ENCODE measurements at places on chromosomes 7 and 10.

GRCh38 chr7:85489498-85489897 lies 302.6 kb upstream of the SEMA3D start:
- DNase-seq, result peak; percentile 95

- DNase-seq, result peak; percentile 23
Measured at GRCh38 chr7:1193593-1194424, 33.8 kb upstream of the ZFAND2A start.

DNA sequence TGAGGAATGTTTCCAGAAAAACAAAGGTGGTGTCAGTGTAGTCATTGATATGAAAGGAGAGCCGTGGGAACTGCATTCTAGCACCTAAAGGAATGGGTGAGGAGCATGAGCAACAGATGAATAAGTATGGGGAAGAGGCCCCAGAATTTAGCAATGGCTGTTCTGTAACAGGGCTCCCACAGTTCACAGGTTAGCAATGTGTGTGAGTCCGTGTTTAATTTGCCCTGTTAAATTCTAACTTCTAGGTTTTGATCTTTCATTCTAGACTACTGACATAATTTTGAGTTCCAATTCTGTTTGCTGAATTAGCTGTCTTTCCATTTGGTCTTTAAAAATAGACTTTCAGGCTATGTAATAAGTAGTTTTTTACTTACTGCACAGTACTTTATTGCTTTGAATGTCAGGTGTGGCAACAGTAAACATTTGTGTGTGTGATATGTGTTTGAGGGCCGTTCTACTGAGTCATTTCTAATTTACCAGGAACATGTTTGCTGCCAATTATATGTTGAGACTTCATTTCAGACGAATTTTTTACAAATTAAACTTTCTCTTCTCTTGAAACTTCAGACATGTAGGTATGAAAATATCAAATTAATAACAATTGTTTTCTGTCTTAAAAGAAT lies 8.8 kb downstream of the STK17A start:
- DNase-seq, result peak; percentile 52

DNA sequence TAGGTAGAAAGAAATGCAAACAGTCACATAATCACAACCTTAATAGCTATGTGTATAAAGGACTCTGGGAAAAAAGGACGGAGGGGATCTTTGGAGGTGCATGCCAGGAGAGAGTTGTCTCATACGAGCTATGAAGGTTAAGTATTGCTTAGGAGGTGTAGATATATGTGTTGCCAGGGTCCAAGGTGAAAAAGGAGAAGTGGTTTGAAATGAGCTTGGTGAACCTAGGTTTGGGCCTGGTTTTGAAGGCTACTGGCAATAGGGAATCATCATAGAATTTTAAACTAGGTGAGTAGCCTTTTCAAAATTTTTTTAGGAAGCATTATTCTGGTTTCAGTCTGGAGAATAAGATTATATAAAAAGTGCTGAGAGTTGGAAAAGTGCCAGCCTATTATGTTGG lies 336.8 kb downstream of the AUTS2 start:
- DNase-seq, result no peak

DNA sequence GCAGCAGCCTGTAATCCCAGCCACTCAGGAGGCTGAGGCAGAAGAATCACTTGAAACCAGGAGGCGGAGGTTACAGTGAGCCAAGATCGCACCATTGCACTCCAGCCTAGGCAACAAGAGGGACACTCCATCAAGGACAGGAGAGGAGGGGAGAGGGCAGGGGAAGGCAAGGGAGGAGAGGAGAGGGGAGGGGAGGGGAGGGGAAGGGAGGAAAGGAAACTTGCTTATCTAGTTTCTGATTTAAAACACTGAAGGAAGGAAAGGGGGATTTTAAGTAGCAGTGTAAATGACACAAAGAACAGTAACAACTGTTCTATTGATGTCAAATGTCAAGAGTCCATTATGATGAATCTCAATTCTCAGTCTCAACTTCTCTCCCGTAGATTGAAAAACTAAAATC lies 43.7 kb downstream of the SRPK2 start:
- no peak for DNase-seq

DNA sequence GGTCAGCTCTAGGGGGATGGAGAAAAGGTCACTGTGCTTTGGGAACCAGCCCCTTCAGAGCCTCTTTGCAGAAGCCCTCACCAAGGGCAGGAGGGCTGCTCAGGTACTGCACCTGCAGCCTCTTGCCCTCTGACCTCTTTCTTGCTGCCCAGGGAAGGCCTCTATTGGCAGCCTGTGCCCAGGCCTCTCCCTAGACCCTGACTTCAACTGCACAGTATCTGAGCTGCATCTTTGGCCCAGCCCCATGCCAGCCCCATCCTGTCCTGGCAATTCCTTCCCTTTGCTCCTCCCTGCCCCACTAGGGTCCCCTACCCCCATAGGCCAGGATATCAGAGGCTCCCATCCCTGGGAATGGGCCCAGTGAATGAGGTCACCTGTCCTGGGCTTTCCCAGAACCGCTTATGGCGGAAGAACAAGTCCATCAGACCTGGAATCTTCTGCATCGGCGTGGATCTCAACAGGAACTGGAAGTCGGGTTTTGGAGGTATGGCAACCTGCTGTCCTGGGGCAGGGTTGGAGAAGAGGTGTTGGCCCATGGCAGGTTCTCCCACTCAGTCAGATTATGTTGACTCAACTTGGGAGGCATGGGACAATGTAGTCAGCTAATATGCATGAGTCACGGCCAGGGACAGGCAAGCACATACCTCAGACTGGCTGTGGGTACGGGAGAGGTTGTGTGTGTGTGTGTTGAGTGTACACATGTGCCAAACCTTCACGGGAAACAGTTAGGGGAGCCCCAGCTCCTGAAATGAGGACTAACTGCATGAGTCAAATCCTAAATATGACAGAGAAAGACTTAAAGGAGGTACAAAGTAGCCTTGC lies 17.1 kb upstream of the CPA1 start:
- DNase-seq, result peak; percentile 97

DNA sequence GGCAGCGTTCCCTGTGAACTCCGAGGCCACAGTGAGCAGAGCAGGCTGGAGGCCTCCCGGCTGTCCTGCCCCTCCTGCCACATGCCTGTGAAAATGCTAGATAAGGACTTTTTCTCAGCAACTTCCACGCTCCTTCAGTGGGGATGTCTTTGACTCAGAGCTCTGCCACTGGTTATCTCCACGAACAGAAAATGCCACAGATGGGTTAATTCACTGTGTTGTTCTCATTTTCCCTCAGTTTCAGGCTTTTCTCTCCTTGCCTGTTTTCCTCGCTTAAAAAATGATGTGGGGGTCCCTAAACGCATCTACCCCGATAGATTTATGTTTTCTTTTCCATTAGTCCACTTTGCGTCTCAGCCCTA lies 51.3 kb downstream of the IKZF1 start:
- DNase-seq, result no peak

- DNase-seq, result no peak
Measured at GRCh38 chr10:78831461-78831860, 237.3 kb upstream of the ZMIZ1 start.

GRCh38 chr10:120833222-120833928 lies 17.8 kb upstream of the WDR11 start:
- peak; percentile 46 for DNase-seq

GRCh38 chr10:102068216-102068615 lies 3.1 kb downstream of the HPS6 start:
- DNase-seq, result no peak

DNA sequence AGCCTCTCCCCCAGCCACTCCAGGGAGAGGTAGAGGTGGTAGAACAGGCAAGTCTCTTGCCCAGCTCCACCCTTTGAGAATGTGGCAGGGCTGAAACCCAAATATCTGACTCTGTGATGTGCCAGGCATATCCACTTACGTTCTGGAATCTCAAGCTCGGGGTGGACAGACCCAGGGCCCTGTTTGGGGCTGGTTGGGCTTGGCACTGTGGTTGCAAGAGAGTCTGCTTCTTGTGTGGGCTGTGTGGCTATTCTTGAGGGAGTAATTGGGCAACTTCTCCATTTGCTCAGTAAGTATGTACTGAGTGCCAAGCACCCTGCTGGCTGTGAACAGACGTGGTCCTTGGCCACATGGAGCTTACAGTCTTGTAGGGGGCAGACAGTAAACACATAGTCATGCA lies 4.7 kb downstream of the UBTD1 start:
- no peak for DNase-seq

- DNase-seq, result no peak
Measured at GRCh38 chr10:47319784-47320183, 2.5 kb upstream of the GDF2 start.

GRCh38 chr10:71752391-71753090 lies 20.8 kb downstream of the VSIR start:
- DNase-seq, result no peak

- peak; percentile 5 for DNase-seq
Measured at GRCh38 chr10:128664729-128665128, 538.5 kb upstream of the MKI67 start.

DNA sequence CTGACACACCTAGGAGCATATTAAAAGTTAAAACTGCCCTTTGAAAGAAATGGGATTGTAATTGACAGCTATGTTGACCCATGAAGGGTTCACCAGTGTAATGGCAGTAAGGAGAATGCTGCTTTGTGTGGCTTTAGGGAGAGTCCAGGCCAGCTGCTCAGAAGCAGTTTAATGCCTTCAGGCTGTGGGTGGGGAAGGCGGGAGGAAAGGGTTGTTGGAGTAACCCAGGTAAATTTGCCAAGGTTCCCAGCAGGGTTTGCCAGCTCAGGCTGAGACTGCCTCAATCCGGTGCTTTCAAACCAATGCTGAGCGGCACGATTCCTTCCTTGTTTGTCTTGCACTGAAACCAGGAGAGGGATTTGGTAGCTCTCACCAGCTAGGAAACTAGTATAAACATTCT lies 637.2 kb downstream of the INHBA start:
- DNase-seq, result no peak

DNA sequence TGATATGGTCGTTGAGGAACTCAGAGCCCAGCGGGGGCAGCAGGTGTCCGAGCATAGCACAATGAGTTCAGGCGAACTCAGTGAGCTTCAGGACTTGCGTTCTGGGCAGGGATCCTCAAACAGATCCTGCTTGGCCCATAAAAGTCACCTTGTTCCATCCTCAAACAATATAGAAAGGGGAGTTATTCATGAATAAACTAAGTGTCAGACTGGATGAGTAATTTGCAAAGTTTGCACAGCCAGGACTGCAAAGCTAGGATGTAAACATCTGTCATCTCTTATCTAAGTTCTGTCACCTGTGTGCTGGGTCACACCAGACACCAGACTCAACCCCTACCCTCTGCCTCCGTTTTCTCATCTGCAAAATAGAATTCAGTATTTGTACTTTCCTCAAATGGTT lies 58.0 kb upstream of the PFKP start:
- DNase-seq, result no peak

DNA sequence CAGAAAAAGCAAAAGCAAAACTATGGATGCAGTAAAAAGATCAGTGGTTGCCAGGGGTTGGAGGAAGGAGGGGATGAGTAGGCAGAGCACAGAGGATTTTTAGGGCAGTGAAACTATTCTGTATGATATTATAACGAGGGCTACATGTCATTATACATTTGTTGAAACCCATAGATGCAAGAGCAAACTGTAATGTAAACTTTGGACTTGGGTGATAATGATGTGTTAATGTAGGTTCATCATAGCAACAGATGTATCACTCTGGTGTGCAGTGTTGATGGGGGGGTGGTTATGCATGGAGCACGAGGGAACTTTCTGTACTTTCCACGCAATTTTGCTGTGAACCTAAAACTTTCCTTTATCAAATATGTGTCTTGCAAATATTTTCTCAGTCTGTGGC lies 23.2 kb downstream of the SLK start:
- no peak for DNase-seq

DNA sequence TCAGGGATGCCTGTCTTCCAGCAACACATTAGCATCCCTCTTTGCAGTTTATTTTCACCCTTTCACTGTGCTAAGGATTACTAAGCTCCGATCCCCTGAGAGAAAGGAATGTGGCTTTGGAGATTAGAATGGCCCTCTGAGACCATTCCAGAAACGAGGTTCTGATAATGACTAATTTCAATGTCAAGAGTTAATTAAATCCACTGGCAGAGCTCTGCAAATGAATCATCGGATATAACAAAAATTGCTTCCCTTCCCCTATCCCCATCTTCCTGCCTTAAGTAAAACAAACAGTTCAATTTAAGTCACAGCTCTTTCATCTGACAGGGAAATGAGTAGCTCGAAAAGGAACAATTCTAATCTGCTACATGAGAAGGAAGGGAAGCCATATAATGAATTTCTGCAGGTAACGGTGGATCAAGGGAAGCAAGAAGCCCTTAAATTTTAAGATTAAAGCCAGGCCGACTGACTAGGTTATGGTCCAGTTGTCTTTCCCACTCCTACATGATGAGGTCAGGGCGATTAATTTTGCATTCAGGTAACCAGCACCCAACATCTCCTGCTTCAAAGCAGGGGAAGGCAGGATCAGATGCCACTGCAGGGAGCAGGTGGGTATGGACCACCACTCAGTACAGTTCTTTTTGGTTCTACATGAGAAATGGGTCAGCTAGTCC lies 50.5 kb downstream of the MALSU1 start:
- peak; percentile 96 for DNase-seq

DNA sequence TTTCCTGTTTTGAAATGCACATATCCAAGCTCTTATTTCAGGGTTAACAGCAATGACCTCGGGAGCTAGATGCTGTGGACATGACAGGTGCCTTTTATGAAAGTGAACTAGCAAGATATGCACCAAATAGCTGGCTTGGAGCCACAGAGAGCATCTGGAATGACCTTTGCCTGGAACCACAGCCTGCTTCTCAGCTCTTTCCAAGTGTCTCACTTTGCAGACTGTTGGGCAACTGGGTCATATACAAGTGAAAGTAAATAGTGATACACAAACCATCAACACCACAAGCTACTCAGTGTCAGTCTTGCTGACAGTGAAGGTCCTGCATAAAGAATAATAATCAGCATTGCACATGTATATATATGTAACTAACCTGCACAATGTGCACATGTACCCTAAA lies 183.5 kb downstream of the RNF133 start:
- no peak for DNase-seq

DNA sequence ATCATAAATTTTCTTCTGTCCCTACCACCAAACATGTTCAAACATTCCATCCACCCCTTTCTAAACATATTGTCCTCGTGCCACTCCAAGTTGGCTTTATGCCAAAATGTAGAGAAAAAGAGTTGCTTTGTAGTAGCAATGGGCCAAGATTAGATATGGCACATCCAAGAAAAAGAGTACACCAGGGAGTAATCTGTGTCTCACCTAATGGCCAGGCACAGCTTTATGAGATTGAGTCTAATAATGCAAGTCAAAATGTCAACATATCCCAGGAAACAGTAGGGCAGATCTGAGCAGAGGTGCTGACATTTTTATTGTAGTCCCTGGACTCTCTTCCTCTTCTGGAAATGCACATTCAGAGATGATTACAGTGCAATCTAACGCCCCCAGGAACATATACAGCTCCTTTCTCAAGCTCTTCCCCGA lies 5.7 kb upstream of the OR6V1 start:
- no peak for DNase-seq

GRCh38 chr7:84190016-84190705 lies 4.4 kb downstream of the SEMA3A start:
- no peak for DNase-seq

DNA sequence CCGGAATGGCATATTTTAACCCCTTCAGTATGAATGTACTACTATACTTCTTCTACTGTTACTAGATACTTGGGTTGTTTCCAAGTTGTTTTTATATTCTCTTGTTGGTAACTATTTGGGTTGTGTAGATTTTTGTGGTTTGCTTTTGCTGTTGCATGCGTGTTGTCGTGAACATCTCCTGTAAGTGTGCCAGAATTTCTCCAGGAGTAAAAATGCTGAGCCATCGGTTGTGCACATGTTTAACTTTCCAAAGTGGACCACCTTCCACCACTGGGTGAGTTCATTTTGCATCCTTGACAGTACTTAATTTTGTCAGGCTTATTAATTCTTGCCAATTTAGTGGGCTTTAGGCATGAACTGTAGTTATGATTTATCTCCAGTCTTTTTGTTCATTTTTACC lies 47.9 kb downstream of the CSGALNACT2 start:
- DNase-seq, result no peak
